Endothelial cell (in vitro differentiated cells): ENCODE measurements at places on chromosomes 16 and 17.

DNA sequence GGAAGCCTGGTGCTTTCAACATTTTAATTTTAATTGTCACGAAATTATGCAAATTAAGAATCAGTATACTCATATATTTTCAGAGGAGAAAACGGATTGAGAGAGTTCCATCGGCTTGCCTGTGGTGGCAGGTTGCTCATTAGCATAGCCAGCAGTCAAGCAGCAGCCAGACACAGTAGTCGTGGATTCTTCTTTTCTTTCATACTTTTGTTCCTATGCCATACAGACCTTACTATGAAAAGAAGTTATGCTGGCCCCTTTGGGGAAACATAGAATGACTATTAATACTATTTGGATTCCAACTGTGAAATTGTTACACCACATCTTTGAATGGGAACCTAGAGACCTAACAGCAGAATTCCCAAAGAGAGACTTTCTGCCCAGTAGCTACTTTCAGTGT lies 617.7 kb upstream of the CA10 start:
- DNase-seq, result no peak

DNA sequence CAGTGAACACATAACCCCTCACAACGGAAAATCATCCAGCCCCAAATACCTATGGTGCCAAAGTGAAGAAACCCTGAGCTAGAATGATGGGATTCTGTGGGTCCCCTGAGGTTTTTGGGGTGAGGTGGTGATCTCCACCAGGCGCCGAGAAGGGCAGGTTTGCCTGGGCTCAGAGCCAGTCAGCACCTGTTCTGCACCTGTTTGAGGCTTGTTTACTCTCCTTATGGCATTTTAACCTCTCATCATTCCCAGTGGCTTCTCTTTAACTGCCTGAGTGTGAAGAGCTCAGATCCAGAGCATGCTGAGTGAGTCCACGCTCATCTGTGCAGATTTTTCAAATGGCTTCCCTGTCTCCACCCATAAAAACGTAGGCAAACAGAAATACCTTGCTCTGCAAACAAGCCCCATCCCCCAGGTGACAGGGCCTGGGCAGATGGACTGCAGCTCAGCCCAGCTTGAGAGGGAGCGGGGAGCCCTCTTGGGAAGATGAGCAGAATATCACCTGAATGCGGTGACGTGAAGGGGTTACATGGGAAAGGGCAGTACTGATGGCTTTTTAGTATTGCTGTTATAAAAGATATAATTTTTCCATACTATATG lies 40.1 kb upstream of the CLEC19A start:
- no peak for DNase-seq

- no peak for DNase-seq
These were observed 2.4 kb downstream of the BCL6B start for GRCh38 chr17:7025245-7025644.

DNA sequence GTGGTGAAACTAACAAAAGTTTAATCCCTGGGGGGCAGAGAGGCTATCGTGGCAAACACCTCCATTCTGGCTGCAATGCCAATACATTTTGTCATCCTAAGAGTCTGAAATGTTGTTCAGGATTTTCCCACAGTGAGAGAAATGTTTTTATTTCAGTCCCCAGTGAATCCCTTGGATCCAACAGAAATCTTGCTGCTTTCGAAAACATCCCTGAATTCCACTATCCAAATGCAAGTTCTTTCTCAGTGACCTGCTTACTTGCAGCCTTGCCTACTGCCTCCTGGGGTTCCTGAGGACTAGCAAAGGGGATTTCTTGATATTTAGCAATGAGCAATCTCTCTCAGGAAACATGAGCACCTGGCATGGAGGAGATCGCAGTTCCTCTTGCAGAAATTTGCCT lies 202.1 kb upstream of the IRX3 start:
- no peak for DNase-seq

DNA sequence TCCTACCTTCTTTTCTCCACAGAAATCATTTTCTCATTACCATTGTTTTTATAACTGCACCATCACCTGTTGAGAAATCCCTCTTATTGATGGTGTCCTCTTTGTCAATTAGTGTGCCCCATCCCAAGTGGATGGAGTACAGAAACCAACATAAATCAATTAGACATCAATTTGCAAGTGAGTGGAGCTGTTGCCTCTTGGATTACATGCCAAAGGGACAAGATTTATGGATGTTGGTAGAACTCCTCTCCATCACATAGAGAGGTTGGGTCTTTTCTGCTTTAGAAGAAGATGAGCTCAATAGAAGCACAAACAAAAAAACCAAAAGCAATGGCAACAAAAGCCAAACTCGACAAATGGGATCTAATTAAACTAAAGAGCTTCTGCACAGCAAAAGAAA lies 973.5 kb downstream of the CDH11 start:
- no peak for DNase-seq

GRCh38 chr17:58327363-58328194 lies 1.0 kb downstream of the TSPOAP1 start:
- DNase-seq, result no peak

GRCh38 chr17:41962111-41962510 lies 4.5 kb upstream of the CNP start:
- no peak for DNase-seq

DNA sequence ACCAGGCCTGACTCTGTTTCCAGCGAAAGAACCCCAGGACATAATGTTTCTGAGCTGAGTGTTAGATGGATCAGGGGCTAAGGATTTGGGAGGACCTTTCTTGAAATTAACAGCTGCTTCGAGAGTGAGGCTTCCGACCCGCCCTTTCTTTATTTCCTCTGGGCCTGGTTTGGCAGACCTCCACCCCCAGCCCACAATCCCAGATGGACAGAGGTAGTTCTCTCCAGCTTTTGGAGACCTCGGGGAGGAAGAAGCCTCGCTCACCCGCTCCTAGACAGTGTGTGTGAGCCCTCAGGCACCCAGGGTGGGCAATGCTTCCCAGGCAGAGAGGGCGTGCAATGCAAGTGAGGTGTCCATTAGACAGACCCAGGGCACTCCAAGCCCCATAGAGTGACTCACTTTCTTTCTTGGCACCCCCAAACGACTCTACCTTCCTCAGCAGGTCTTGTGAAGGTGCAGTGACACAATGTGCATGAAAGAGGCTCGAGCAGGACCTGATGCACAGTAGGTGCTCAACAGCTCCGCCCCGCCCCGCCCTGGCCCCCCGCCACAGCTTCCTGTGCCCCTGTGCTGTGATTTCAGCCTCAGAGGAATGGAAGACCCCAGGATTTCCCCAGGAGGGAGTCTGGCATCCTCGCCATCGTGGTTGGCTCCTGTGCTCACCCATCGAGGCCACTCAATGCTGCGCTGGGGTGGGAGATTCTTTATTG lies 50.7 kb upstream of the TOB1 start:
- no peak for DNase-seq

DNA sequence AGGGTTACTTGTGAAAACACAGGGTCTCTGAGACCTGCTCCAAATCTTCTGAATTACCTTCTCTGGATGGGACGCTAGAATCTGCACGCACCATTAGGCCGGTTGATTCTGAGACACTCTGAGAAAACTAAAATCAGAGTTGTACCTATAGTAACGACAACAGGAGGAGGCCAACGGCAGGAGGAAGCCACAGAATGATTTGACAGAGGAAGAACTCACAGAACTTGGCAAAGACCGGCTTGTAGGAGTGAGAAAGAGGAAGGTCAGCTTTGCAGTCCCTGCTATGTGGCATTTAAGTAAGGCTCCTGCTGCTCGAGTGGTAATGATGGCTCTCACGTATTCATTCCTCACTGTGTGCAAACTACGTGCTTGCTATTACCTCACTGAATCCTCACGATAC lies 483.0 kb downstream of the TMEM114 start:
- DNase-seq, result no peak

DNA sequence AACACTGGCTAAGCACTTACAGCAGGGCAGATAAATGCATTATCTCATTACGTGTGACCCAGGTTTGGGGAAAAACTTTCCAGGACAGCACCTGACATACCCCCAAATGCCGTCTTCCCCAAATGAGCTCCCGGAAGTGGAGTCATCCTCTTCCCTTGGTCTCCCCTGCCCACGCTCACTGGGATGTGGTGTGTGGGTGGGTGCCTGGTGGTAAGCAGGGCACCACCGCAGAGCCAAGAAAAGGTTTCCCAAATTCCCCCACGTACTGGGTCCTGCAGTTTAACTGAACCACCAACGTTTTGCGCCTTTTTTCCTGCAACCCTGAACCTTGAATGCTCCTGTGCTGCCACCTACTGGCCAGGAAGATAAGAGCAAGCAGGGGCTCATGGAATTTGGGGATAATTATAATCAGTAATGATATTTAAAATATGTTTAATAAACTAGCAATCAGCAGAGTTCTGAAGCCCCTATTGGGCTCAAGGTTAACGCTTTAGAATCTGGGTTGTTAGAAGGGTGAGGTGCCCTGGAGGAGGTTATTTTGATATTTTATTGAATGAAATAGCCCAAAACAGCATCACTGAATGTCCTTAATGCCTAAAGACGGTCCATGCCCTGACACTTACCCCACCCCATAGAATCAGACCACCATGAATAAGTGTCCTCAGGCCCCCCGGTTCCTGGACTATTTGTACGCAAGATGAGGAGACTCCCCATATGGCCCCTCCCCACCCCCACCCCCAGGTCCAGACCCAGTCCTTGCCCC lies 8.0 kb downstream of the SPPL2C start:
- DNase-seq, result peak; percentile 72

DNA sequence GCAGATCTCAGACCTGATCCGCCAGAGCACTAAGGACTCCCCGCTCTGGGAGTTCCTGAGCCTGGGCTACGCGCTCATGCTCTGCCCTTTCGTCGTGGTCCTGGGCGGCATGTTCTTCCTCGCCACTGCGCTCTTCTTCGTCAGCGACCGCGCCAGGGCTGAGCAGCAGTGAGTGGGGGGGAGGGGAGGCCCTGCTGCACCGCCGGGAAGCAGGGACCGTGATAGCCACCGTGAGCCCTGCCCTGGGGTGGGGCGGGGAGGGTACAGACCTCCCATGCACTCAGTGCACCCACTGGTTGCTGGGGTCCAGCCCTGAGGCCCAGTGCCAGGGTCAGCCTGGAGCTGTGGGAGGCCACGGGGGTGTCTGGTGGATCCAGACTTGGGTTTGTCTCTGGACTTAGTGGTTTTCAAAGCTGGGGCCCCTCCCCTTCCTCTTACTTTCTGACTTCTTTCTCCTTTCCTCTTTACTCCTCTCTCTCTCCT lies 18.9 kb downstream of the MYBBP1A start:
- DNase-seq, result no peak

DNA sequence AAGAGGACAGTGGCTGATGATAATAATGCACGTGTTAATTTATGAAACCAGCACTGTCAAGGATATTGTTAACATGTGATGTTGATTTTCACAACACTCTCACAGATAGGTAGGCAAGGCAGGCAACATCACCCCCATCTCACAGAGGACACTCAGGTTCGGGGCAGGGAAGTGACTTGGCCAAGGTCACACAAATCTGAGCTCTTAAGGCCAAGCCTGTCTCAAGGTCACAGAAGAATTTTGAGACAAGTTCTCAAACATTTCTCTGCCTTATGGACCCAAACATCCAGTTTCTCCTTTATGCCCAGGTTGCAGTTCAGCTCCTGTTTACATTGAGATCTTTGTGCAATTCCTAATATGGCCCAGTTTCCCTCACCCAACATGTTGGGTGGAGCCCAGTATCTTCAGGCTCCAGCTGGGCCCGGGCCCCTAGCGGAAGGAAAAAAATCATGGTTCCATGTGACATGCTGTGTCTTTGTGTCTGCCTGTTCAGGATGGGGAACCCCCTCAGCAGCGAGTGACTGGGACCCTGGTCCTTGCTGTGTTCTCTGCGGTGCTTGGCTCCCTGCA lies 1.3 kb downstream of the SLC2A4 start:
- no peak for DNase-seq

DNA sequence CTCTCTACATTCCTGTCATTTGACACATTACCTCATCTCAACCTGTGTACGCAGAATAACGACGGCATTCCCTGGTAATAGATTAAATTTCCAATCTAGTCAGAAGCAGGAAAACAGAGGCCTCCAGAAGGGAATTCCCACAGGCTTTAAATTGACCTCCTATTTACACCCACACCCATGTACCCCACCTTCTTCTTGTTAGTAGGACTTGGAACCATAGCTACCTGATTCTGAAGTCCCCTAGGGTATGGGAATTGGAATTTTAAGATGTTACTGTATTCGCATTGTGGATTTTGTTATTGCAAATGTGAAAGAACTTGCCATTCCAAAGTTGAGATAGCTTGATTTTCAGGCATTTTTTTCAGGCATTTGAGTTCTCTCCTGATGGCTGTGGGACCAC lies 377.5 kb upstream of the DYNLRB2 start:
- DNase-seq, result no peak

GRCh38 chr17:82121660-82122629 lies 23.9 kb upstream of the FASN start:
- DNase-seq, result no peak

DNA sequence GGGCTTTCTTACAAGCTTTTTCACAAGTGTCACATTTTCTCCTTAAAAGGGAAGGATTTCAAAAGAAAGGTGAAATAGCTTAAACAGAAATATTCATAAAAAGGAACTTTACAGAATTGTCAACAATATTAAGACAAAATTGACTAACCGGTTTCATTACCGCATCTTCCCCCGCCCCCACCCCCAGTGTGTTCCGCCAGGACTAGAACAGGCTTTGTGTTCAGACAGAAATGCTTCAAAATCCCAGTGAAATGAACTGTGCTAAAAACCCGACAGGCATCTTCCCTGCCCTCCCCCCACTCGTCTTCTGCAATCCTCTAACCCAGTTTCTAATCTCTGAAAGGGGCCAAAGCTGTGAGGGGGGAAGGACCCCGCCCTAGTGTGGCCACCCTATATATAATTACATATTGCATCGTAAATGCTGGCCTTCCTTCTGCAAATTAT lies 990 bp upstream of the ROGDI start:
- no peak for DNase-seq

GRCh38 chr16:77723108-77723514 lies 797 bp downstream of the NUDT7 start:
- DNase-seq, result peak; percentile 8

GRCh38 chr16:4391631-4392381 lies 20.2 kb downstream of the VASN start:
- no peak for DNase-seq
